ENCODE measurements at places on chromosomes 13 and 19.

DNA sequence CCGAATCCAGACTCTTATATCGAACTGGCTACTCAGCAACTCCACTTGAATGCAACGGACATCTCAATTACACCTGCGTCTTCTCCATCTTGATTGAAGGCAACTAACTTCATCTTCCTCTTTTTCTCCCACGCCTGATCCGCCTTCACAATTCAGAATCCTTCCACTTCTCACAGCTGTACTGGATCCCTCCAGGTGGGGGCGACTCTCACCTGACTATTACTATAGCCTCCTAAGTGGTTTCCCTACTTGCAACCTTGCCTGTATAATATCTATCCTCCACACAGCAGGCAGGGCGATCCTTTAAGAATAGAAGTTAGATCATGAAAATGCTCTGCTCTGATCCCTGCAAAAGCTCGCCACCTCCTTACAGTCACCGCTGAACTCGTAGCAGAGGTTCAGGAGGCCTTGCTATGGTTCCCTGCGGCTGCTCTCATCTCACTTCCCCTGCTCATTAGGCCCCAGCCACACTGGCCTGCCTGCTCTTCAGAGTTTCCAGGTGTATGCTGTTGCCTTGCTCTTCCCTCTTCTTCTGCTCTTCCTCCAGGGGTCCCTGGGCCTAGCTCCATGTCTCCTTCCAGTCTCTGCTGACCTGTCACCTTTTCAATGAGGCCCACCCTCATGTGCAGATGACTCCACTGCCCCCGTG, 31.9 kb downstream of the RFXAP start:
- no peak for DNase-seq

DNA sequence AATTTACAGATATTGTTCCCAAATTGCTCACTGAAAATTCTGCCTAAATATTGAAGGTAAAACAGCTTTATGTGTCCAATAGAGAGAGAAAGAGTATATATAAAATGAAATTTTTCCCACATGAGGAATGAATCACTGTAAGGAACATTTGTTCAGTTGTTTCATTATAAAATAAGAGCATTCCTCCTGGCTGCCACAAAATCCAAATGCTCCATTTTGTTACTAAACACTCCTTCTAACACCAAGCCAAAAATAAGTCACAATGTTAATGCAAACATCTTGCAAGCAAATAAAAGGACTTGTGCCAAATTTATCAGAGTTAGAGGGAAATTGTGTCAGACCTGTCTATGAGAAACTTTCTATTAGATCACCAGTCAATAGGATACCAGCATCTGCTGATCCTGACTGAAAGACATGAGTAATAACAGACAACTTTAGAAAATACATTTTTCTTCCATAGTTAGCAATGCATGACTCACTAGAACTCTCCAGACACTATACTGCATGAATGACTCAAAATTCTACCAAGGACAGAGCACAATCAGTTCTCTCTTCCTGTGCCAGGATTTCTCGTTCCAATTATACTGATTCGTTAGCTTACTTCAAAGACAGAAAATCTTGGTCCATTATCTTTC, 83.5 kb upstream of the FNDC3A start:
- no peak for DNase-seq

DNA sequence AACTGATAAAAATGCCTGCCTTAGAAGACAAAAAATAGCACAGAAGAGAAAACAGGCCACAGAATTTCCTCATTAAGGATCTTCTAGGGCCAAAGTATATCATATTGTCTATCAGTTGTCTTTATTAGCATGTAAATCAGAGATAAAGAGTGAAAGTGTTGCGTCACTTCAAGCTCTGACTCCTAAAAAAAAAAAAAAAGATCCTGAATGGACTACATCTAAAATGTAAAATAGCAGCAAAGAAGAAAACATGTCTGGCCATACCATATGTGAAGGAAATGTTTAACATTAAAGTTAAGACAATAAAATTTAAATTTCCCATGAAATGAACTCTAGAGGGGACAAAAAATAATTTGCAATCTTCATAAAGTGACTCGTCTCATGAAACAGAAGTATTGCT, 237.4 kb downstream of the PCDH9 start:
- DNase-seq, result no peak

GRCh38 chr13:93217721-93218261, 8.8 kb upstream of the GPC6 start:
- no peak for DNase-seq

DNA sequence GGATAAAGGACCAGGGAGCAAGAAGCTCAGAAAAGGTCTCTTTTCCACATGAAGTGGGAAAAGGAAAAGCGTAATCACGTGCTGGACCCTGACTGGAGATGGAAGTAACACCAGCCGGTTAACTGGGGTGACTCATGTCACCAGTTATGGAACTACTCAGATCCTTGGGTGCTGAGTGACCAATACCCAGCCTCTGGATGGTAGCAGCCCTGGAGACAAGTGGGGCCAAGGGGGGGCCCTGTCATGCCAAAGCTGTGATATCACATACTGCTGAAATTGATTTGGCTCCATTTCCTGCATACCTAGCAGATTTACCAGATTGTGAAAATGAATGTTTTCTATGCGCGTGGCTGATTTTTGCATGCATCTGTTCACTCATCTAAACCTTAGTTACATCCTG, 158.9 kb downstream of the ZIC5 start:
- no peak for DNase-seq

DNA sequence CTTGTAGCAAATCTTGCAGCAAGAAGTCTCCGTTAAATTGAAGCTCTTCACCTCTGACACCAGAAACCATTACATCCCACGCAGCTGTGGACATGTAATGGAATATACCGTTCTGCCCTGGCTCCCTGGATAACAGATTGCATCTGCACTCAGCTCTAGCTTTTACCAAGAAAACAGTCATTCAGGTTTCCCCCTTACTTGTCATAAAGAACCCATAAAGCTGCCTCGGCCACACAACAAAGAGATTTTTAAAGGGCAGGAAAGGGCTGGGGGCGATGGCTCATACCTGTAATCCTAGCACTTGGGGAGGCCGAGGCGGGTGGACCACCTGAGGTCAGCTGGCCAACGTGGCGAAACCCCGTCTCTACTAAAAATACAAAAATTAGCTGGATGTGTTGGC, 127.6 kb upstream of the RFC3 start:
- DNase-seq, result no peak

- no peak for DNase-seq
Observed at GRCh38 chr13:50085063-50085462, 69.8 kb downstream of the KCNRG start.

DNA sequence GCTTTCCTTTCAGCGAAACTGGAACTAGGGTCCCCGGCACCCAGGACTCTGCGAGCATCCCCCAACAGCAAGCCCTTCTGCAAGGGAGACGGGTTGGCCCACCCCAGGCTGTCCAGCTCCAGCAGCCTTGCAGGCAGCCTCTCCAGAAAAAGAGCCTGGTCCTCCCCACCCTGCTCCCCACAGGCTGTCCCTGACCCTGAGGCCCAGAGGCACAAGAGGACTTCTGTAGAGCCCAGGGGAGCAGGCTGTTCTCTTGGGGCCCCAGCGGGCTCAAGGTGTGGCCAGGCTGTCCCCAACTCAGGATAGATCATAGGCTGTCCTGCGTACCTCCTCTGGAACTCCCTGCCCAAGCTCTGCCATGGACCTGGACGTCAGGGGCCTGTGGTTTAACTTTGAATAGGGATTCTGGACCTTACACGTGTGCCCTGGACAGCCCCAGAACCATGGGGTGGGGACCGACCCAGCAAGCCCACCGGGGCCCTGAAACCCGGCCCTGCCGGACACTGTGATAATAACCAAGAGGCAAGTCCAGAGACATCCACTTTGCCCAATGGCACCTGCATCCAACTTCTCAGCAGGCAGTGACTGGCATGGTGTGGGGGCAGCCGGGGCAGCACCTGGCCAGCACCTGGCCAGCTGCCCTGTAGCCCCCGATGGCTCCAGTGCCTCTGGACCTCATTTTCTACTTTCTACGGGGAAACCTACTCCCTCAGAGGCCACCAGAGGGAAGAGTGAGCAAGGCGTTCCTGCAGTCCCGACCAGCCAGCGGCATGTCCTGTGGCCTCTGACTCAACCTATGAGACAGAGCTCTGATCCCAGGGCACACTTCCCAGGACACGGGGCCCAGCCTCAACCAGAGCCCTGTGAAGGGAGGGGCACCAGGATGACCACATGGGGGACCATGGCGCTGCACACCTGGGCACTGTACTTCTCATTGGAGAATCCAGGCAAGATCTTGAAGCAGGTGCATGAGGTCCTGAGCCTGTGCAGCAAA, 50.9 kb upstream of the TPM4 start:
- DNase-seq, result no peak

- DNase-seq, result no peak
Observed at GRCh38 chr13:37651891-37652290, 53.3 kb upstream of the POSTN start.
